Dermis microvascular lymphatic vessel endothelial cell (primary cell): ENCODE measurements at places on chromosomes 12 and 14. TPM values are rescaled to one million over a fixed set of nuclear protein-coding genes. Genes with fewer than 3 reads are reported as not detected.

DNA sequence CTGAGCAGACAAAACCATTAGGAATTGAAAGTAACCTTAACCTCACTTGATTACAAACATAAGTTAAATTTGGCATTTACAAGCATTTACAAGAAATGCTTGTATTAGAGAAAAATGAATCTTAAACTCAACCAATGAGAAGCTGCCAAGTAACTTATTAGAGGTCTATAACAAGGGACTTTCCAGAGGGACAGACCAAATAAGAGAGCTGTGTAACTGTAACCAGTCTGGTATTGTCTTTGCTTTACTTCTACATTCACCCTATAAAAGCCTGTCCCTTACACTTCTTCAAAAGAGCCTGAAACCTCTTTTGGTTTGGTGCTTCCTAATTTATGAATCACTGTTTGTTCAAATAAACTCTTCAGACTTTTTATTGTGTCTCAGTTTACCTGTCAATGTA, 450.0 kb upstream of the FAR2 start:
- DNase-seq: no peak

- no peak for DNase-seq
Observed at GRCh38 chr12:12804432-12804886, 8.7 kb upstream of the DDX47 start.

GRCh38 chr14:34097644-34098043, 146.8 kb upstream of the EGLN3 start:
- DNase-seq: no peak

DNA sequence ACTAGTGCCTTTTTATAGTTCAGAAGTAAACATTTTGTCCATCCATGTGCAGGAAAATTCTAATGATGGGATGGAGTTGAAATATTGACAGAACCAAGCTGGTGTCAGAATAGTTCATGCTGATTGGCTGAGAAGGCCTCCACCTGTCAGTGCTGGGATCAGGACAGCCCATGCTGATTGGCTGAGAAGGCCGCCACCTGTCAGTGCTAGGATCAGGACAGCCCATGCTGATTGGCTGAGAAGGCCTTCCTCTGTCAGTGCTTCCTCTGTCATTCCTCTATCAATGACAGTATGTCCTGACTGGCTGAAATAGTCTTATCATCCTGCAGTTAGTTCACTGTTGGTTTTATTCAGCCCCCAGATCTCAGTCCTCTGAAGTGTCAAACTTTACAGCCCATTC, 95.7 kb downstream of the PPP2R5C start:
- DNase-seq: no peak

HOTAIR gene
- total RNA-seq: not detected in 2 replicates

NRXN3 gene
- under 0.01 TPM in 2 replicates for total RNA-seq

HOXC12 gene
- total RNA-seq: not detected in 2 replicates

SRRM4 gene
- not detected in 2 replicates for total RNA-seq

DNA sequence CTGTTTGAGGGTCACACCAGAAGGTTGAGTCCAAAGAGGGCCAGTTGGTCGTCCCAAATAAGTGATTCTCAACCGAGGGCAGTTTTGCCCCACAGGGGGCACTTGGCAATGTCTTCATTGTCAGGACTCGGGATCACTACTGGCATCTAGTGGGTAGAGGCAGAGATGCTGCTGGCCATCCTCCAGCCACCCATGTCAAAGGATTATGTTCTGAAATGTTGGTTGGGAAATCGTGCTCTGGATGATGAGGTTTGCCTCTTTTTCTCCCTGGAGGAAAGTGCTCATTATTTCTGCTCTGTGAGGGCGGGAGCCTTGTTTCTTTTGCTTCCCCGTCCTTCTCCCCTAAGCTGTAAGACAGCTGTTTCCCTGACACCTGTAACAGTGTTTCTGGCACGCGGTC, 3.6 kb downstream of the ZNF839 start:
- peak; percentile 68 for DNase-seq
